ENCODE measurements at places on chromosomes 11 and 22.

- no peak for DNase-seq
These were observed 1.9 kb downstream of the CSNK2A3 start for GRCh38 chr11:11351042-11351586.

DNA sequence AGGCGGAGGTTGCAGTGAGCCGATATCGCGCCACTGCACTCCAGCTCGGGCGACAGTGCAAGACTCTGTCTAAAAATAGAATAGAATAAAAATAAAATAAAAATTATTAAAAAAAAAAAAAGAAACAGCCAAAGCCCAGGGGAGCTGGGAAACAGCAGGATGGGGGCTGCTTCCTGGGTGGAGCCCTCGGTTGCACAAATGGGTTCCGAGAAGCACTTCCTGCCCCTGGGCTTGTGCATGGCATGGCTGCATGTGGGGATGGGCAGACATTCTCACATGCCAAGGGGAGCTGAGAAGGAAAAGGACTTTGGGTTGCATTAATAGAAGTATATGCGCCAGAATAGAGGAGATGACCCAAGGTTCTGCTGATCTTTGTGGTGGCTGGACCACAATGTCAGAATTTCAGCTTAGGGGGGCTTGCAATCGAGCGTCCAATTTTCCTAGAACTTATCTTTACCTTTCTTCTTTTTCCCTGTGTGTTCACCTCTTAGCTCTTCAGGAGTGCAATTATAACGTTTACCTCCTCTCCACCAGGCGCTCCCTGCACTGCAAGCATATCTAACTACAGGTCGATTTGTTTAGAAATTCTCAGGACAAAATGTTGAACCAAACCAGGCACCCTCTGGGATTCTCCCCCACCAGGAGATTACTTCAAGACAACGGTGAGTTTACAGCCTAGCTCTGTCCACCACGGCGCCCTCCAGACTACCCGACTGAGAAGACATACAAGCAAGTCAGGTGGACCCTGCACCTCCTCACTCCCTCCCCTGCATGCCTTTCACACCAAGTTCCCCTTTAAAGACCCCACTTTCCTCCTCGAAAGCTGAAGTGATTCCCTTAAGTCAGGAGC is 53.2 kb downstream of the SHISAL1 start:
- DNase-seq: no peak

DNA sequence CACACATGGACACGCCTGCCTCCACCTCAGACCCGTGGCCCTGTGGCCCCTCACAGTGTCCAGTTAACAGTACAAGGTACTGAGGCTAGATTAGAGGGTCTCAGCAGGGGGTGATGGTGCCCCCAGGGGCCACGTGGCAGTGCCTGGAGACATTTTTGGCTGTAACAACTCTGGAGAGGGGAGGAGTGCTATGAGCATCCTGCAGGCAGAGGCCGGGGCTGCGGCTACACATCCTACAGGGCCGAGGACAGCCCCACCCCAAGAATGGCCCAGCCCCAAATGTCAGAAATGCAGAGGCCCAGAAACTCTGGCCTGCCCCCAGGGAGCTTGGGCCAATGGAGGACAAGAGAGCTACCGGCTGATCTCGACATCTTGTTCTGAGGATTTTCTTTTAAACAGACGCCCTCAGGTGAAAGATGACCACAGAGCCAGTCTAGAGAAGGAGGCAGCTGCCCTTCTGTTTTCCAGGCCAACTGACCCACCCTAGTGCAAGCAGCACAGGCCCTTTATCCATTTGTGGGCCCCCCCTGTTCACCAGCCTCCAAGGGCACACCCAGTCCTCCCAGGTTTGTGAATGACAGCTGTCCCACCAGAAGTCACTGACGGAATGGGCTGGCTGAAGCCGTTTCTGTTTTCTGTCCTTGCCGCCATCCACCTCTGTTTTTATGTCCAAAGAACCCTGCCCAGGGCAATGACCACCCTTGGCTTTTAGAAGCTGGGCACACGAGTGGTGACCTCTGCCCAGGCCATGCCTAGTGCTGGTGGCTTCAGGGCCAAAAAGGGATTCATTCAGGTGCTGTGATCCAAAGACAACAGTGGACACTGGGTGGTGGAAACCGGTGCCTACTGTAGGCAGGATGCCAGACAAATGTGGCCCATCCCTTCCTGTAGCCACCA is 85.2 kb upstream of the LINC01488 start:
- DNase-seq: no peak

DNA sequence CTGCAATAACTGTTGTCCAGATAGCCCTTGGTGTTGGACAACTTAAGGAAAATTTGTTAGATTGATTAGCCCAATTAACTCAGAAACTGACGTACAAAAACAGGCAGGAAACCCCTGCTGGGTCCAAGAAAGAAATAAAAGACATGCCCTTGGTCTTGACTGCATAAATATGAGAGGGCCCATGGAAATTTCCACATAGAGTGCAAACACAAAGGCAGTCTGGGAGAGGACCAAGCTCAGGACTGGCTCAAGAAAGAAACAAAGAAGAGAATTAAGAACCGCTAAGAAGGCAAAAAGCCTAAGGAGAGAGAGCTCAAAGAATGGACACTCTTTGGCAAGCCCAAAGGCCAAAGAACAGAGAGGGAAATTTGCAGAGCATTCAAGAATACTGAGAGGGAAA is 1243.9 kb downstream of the LRRC4C start:
- DNase-seq: no peak

- DNase-seq: no peak
These were observed 8.3 kb downstream of the IGLL5 start for GRCh38 chr22:22895776-22896445.

GRCh38 chr11:67593565-67593905 is 9.9 kb downstream of the GSTP1 start:
- no peak for DNase-seq

DNA sequence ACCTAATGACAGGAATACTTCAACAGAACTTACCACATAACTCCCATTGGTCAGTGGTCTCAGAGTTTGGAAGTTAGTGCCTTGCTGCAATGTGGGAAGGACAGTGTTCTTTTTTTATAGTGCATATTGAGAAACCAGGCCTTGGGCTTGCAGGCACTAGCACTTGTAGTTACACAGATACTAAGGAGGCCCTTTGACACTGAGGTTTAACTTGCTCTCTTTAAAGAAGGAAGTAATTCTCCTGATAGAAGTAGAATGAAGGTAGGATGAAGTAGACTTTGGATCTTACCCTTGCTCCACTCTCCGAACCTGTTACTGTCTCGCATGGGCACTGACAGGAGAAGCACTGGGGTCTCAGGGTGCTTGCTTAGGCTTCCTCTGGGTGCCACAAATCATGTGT is 31.0 kb upstream of the ST14 start:
- no peak for DNase-seq

DNA sequence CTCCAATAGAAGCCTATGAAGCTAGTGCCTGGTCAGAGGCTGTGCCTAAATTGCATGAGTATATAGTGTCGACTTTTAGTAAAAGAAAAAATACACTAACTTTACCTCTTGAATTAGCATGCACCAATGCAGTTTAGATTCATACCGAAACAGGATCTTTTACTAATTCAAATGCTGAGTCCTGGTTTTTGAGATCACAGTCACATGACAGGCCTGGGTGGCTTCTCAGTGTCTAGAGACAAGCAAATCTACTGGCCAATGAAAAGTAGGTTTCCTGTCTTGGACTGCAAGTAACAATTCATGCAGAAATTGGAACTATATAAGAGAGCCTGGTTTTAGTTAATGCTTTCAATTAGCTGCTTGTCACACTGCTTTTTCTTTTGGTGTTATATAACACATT is 7.2 kb downstream of the ARHGEF12 start:
- DNase-seq: no peak

- DNase-seq: no peak
These were observed 7.6 kb downstream of the NECTIN1 start for GRCh38 chr11:119721129-119722120.

GRCh38 chr11:117794135-117794534 is 2.9 kb downstream of the DSCAML1 start:
- no peak for DNase-seq

DNA sequence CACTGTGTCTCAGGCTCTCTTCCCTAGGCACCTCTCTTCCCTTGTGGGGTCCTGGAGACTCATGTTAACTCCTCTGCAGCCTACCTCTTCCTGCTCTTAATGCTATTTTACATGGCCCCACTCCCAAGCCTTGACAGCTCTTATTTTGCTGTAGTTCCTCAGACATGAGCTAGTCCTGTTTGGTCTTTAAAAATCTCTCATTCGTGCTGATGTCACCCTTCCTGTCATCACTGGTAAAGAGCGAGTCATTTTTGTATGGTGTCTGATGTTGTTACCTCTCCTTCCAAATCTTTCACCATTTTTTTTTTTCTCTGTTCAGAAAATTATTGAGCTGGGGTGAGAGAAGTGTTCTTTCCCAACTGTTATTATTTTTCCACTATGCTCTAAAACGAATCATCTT is 84.8 kb upstream of the ZBED5 start:
- no peak for DNase-seq

GRCh38 chr11:57539342-57539741 is 1.9 kb downstream of the SMTNL1 start:
- no peak for DNase-seq

DNA sequence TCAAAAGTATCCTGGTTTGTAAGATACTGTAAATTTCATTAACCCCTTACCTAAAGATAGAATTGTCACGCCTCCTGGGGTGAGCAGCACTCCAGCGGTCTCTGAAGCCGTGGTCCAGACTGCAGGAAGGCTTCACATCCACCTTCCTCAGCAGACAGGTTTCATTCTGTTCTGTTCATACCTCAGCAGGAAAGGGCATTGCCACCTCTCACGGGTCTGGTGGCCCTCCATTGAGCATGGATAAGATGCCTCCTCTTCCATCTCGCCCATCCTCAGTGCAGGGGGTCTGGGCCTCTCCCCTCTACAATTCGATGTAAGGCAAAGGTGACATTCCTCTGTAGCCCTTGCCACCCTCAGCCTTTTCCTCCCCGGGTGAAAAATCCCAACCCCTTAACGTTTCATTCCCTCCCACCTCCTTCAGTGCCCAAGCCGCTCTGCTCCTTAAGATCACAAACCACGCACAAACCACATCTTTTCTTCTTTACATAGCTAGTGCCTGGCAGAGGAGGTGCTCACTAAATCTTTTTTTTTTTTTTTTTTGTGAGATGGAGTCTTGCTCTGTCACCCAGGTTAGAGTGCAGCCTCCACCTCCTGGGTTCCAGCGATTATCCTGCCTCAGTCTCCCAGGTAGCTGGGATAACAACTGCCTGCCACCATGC is 28.5 kb downstream of the RPUSD4 start:
- DNase-seq: no peak

GRCh38 chr11:74171630-74171968 is 510 bp downstream of the PPME1 start:
- DNase-seq: no peak

DNA sequence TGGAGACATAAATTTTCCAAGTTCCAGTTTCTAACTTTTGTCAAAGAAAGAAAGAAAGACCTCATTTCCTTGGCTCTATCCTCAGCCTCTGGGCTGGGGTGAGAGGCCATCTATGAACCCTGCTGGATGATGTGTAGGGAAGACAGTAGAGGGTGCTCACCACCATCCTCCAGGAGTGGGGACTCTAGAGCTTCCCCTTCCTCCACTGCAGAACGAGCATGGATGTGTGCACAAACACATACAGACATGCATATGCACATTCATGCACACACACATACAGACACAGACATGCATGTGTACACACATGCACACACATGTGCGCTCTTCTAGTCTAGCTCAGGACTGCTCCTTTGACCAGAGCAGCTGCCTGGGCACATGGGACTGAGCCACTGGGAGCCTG is 565.8 kb downstream of the BUD13 start:
- DNase-seq: no peak

DNA sequence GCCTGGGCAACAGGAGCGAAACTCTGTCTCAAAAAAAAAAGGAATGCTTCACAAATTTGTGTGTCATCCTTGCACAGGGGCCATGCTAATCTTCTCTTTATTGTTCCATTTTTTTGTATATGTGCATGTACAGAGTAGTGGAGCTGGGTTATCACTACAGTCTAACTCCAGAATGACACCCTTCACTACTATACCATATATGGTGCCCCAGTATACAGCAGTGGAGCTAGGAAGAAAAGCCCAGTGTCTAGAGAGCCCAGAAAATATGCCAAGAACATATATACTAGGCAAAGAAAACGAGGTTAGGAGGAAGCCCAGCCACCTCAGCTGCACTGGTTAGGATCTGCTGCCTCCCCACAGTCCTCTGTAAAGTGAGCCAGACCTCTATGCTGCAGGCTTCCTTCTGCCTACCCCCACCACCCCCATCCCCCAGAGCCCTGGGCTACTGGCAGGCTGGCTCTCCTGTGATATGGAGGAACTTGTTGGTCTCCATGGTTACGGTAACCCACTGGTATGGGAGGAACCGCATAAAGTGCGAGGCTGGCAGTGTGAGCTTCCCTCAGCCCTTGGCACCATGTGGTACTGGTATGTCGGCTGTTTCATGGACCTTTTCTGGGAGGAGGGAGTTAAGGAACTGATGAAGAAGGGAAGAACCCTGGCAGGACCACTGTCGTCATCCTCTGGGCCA is 34.3 kb downstream of the RCOR2 start:
- DNase-seq: no peak

GRCh38 chr11:111308140-111308539 is 9.8 kb downstream of the POU2AF3 start:
- DNase-seq: no peak

DNA sequence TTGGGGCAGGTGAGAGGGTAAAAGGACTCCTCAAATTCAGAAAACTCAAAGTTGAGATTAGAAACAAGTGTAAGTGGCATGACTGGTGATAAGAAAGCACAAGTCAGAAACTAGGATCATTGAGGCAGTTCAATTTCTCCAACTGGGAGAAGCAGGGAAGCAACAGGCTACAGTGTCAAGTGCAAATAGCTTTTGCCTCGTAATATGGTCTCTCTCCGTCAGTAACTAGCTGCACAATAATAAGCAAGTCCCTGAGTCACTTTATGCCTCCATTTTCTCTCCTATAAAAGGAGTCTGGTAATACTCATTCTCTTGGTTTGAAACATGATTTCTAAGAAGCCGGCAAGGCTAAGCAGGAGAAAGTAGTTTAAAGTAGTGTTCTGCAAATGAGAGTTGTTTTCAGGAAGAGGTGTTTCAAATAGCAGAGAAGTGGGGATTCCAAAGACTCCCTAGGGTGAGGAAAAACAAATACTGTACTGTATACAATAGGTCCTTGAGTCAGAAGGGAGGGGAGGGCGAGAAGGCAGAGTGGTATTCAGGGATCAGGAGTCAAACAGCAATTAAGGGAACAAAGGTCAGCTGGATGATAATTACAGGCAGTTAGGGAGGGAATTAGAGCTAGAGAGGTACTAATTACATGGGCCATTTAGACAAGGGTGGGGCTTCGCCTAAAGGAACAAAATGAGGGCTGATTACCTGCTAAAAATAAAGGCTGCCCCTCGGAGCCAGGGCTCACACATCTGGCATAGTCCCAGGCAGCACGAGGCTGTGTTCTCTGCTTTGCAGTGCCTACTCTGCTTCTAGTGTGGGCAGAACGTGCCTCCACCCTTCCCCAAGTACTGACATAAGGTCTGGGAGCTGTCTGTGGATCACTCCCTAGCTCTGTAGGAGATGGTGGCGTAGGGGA is 96.0 kb upstream of the BDNF start:
- no peak for DNase-seq

- DNase-seq: no peak
These were observed 36.1 kb downstream of the RELT start for GRCh38 chr11:73412308-73412707.

GRCh38 chr11:126992065-126992803 is 8.3 kb downstream of the KIRREL3 start:
- no peak for DNase-seq

All from right renal cortex interstitium (tissue), 3 donors.